ENCODE measurements at places on chromosomes 2 and 18.
A peak's percentile ranks its signal among the peaks of the same experiment; 100 is the strongest.

DNA sequence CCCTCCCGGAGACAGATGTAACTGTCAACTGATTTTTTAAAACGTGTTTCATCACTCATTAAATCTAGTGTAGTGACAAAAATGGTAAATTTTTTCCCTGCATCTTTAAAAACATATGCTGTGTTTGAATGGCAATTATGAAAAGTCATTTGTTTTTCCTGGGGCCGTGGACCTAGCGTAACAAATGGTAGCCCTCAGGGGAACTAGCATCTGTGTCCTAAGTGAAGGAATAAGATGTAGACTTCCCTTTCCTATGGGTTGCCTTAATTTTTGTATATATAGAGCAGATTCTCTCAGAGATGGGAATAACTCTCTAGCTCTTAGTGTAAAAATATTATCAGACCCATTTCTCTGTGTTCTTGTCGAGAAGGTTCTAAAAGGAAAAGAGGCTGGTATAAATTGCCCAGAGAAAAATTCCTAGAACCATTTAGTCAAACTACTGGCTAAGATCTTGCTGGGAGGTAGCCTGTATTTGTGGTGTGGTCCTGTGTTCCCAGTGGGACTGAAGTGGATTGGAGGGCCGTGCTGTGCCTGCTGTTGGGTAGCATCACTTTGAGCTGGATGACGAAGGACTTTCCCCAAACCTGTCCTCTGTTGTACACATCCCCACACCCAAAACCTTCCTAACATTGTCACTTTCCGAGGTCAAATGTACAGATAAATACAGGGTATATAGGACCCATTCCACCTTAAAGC is 85.8 kb downstream of the LIMS1 start:
- H3K27ac ChIP-seq: peak overlapping the region; percentile 69
- DNase-seq: no peak
- H3K4me3 ChIP-seq: no peak overlapping the region
- H3K4me1 ChIP-seq: peaks cover 69% of the 10 kb centered on the region
- no peaks in the 10 kb centered on the region for H3K36me3 ChIP-seq

DNA sequence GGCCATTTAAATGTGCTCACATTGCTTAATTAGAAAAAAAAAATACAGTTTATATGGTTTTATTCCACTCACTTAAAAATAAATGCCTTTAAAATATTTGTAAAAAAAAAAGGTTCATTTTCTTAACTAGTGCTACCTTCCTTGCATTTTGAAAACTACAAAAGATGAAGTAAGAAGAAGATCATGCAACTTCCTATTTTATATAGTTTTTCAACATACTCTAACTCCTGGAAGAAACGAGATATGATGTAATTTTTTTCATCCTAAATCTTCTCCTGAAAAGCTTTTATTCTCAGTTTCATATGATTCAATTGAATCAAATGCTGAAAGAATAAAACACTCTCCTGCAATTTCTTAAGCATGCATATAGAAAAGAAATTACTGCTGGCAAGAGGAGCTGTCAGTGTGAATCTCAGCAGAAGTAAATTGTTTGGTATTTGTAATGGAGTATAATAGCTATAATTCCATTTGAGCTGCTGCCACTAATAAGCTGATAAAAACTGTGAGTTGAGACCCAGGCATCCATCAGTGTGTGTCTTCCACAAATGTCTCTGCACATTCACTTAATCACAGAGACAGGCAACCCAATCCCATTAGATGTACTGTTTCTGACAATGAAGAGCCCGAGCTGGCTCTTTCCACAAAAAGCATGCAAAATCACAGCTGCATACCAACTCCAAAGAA is 3.7 kb downstream of the FTCDNL1 start:
- no peaks in the 10 kb centered on the region for H3K36me3 ChIP-seq
- H3K27me3 ChIP-seq: peaks cover 33% of the 10 kb centered on the region
- peaks cover 9% of the 10 kb centered on the region for H3K4me1 ChIP-seq
- no peak overlapping the region for H3K4me3 ChIP-seq
- no peak for DNase-seq
- no peak overlapping the region for H3K27ac ChIP-seq

GRCh38 chr2:3076848-3077642 is 300.6 kb downstream of the EIPR1 start:
- H3K27ac ChIP-seq: no peak overlapping the region
- no peaks in the 10 kb centered on the region for H3K4me1 ChIP-seq
- H3K4me3 ChIP-seq: no peak overlapping the region
- DNase-seq: no peak

DNA sequence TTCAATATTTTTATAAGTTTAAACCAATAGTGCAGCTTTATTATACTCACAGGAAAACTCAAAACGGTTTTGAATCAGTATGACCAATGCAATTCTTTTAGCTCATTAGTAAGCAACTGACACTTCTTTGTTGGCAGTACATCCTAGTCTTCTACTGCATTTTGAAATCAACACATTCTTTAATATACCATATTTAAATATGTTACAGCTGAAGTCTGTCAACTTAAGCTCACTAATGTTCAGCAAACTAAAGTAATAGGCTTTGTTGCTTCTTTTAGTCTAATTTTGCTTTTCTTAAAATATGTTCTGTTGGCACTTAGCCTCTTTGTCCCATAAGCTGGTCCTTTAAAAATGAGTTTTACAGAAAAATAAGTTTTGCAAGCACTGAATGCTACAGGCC is 55.4 kb upstream of the CCBE1 start:
- H3K4me1 ChIP-seq: no peaks in the 10 kb centered on the region
- peaks cover 9% of the 10 kb centered on the region for H3K27me3 ChIP-seq
- DNase-seq: no peak
- H3K36me3 ChIP-seq: no peaks in the 10 kb centered on the region
- H3K4me3 ChIP-seq: no peak overlapping the region

DNA sequence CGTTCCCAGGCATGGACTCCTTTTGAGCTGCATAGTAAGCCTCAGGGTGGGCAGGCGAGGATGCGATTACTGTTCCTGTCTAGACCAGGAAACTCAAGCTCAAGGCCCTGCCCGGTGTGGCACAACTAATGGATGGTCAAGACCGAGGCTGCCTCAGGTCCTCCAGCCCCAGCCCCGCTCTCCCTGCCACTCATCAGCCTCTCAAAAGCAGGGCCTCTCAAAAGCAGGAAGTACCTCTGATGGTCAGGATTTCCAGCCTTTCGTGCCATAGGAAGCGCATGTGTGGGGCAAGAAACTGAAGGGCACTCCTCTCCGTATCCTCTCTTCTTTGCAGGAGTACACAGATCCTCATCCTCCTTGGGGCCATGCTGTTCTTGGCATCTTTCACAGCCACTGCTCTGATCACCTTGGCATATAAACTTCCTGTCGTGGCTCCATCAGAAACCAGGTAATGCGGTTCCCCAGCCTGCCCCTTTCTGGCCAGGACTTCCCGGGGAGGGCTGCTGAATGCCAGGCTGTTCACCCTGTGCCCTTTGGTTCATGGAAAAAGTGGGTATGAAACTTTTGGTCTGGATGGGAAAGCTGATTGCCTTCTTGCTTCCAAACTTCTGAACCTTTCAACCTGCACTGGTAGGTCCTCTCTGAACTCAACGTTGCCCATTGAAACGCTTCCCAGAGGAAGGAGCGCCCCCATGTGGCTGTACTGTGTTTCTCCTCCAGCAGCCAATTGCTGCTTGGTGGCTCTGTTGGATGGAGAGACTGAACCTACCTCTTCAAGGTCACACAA is 82.8 kb upstream of the SEC11C start:
- H3K27ac ChIP-seq: no peak overlapping the region
- no peaks in the 10 kb centered on the region for H3K36me3 ChIP-seq
- H3K4me3 ChIP-seq: no peak overlapping the region
- DNase-seq: peak; percentile 71
- H3K27me3 ChIP-seq: no peaks in the 10 kb centered on the region

DNA sequence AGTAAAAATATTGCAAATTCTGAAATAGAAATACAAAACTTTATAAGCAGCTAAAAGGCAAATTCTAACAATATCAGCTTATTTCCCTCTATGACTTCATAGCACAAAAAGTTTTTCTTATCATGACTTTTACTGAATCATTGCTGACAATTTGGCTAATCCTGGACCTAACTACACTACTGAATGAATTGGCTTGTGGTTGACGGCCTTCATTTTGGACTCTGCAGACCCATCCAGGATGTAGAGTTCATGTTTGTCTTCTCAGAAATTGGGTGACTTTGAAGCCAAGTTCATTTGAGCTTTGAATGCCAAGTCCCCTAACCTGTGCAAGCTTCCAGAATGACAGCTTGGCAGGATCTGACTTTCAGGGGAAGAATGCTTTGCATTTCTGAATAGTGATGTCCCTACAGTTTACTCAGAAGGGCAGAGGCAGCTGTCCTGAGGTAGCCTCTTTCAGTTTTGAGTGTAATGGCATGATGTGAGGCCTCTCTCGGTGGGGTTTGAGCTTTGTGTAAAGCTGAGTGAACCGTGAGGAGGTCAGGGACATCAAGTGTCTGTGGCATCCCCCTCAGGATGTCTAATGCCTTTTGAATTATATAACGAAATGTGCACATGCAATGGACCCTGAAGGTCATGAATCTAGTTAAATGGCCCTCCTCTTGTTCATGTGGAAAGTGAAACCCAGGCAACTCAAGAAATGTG is 48.0 kb downstream of the EFEMP1 start:
- no peak overlapping the region for H3K27ac ChIP-seq
- DNase-seq: no peak
- H3K4me3 ChIP-seq: no peak overlapping the region
- no peaks in the 10 kb centered on the region for H3K27me3 ChIP-seq
- peaks cover 16% of the 10 kb centered on the region for H3K36me3 ChIP-seq
- H3K4me1 ChIP-seq: peaks cover 6% of the 10 kb centered on the region

DNA sequence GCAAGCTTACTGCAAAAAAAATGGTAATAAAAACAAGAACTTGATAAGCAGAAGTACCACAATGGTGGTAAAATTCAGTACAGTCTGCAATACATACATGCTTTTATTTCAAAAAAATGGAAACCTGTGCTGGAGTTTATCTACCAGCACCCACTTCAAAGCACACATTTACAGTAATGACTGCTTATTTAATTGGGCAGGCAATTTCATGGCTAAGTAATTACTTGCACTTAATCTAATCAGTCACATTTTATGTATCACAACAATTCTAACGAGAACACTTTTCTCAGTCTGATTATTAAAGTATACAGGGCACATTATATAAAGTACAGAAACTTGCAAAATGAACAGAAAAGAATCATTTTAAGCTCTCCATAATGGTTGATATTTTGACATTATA is 5.2 kb downstream of the APCDD1 start:
- H3K4me1 ChIP-seq: peaks cover 71% of the 10 kb centered on the region
- no peak overlapping the region for H3K4me3 ChIP-seq
- H3K36me3 ChIP-seq: peaks cover 10% of the 10 kb centered on the region
- no peaks in the 10 kb centered on the region for H3K27me3 ChIP-seq

GRCh38 chr18:58805467-58806187 is 59.0 kb upstream of the ZNF532 start:
- DNase-seq: no peak
- peaks cover 15% of the 10 kb centered on the region for H3K4me1 ChIP-seq
- H3K36me3 ChIP-seq: no peaks in the 10 kb centered on the region
- no peak overlapping the region for H3K4me3 ChIP-seq

DNA sequence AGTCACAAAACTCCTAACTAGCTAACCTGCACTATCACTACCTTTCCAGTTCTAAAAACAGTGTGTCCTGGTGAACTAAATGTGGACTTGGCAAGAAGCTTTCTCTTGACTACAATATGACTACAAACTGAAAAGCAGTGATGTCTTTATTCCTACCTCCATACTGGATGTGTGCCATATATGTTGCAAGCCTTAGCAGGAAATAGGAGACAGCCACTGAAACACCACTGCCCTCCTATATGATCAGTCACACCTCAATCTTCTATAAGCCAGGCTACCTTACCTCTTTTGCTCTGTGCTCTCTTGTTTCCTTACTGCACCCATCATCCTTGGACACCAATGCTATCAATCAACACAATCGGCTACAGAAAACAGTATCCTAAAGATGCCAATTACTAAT is 34.1 kb downstream of the SS18 start:
- no peak for DNase-seq
- H3K27ac ChIP-seq: no peak overlapping the region
- H3K36me3 ChIP-seq: peaks cover 25% of the 10 kb centered on the region
- no peak overlapping the region for H3K4me3 ChIP-seq
- peaks cover 11% of the 10 kb centered on the region for H3K4me1 ChIP-seq

DNA sequence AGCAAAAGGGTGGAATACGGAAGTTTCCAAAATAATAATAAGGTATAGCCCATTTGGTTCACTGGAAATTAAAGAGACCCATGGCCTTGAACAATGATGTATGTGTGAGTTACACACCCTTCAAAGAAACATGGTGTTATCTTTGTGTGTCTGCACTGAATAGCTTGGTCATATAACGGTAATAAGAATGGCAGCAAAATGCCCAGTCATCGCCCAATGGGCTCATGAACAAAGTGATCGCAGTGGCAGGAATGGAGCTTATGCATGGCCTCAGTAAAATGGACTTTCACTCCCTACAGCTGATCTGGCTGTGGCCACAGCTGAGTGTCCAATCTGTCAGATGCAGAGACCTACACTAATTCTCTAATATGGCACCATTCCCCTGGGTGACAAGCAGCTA is 201.3 kb downstream of the RPIA start:
- H3K27ac ChIP-seq: no peak overlapping the region
- DNase-seq: no peak
- H3K27me3 ChIP-seq: no peaks in the 10 kb centered on the region
- H3K36me3 ChIP-seq: no peaks in the 10 kb centered on the region

DNA sequence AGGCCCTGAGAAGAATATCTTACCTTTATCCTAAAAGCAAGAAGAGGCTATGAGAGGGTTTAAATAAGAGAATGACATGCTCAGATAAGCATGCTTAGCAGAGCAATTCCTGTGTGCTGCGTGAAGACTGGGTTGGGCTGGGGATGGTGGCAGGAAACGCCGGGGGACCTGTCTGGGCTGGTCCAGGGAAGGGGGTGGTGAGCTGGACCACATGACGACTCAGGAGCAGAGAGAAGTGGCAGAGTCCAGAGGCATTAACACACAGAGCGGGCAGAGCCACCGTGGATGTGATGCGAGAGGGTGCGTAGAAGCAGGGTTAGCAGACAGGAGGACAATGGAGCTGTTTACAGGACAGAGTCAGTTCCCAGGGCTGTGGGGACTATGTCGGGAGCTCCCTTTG is 84.5 kb downstream of the ZBTB7C start:
- no peak for DNase-seq
- no peak overlapping the region for H3K4me3 ChIP-seq
- H3K27ac ChIP-seq: peak overlapping the region; percentile 60
- peaks cover 26% of the 10 kb centered on the region for H3K4me1 ChIP-seq
- H3K36me3 ChIP-seq: no peaks in the 10 kb centered on the region
- H3K27me3 ChIP-seq: no peaks in the 10 kb centered on the region

- H3K27me3 ChIP-seq: no peaks in the 10 kb centered on the region
- H3K27ac ChIP-seq: peak overlapping the region; percentile 14
- no peak for DNase-seq
- H3K36me3 ChIP-seq: no peaks in the 10 kb centered on the region
- H3K4me3 ChIP-seq: no peak overlapping the region
These were observed 57.0 kb upstream of the FAM237A start for GRCh38 chr2:206585335-206585734.

- DNase-seq: no peak
- H3K27me3 ChIP-seq: peaks cover 6% of the 10 kb centered on the region
- no peaks in the 10 kb centered on the region for H3K36me3 ChIP-seq
- H3K4me3 ChIP-seq: no peak overlapping the region
These were observed 106.4 kb downstream of the PID1 start for GRCh38 chr2:229164545-229165249.

Data from mesothelial cell of epicardium (in vitro differentiated cells).